Pancreas (tissue), 10 donors: ENCODE measurements at places on chromosomes 1 and 21. TPM values are rescaled to one million over a fixed set of nuclear protein-coding genes. Genes with fewer than 3 reads are reported as not detected.

The CELA2A gene
- total RNA-seq, result 4,009 TPM

- no peak overlapping the region for H3K4me3 ChIP-seq
- no peaks in the 10 kb centered on the region for H3K4me1 ChIP-seq
- no peaks in the 10 kb centered on the region for H3K27me3 ChIP-seq
- no peaks in the 10 kb centered on the region for H3K36me3 ChIP-seq
- no peak for DNase-seq
Observed at GRCh38 chr1:244409701-244410100, 42.0 kb downstream of the ADSS2 start.

DNA sequence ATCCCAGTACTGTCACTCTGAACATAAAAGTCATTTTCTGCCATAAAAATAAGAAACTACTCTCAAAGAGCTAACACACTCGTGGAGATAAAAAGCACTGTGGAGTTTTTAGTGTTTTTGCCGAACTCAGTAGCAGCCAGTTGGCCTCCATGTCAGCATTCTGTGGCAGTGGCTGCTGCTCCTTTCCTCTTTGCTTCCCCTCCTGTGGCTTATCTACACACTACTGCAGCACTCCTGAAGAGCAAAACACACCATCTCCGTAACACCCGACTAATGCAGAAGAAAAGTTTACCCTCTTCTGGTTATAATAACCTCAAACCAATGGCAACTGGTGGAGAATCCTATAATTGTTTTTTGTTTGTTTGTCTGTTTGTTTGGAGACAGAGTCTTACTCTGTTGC lies 44.9 kb downstream of the RAB3GAP2 start:
- H3K36me3 ChIP-seq, result no peaks in the 10 kb centered on the region
- no peaks in the 10 kb centered on the region for H3K27me3 ChIP-seq
- no peak overlapping the region for H3K27ac ChIP-seq
- no peaks in the 10 kb centered on the region for H3K4me1 ChIP-seq

The SLC41A1 gene
- total RNA-seq, result 48.7 TPM

GRCh38 chr1:94072840-94073522 lies 48.0 kb downstream of the ABCA4 start:
- no peaks in the 10 kb centered on the region for H3K27me3 ChIP-seq
- no peak overlapping the region for H3K27ac ChIP-seq
- H3K4me3 ChIP-seq, result no peak overlapping the region
- no peak for DNase-seq
- H3K36me3 ChIP-seq, result no peaks in the 10 kb centered on the region

The ACBD6 gene
- total RNA-seq, result 15.0 TPM

GRCh38 chr1:111699268-111699667 lies 39.9 kb downstream of the INKA2 start:
- no peak overlapping the region for H3K27ac ChIP-seq
- no peaks in the 10 kb centered on the region for H3K4me1 ChIP-seq
- H3K36me3 ChIP-seq, result no peaks in the 10 kb centered on the region

The FAM20B gene
- total RNA-seq, result 24.6 TPM

GRCh38 chr1:175273376-175274031 lies 80.9 kb upstream of the KIAA0040 start:
- no peaks in the 10 kb centered on the region for H3K36me3 ChIP-seq
- H3K27ac ChIP-seq, result no peak overlapping the region
- no peak overlapping the region for H3K4me3 ChIP-seq
- DNase-seq, result no peak
- H3K27me3 ChIP-seq, result no peaks in the 10 kb centered on the region
- H3K4me1 ChIP-seq, result no peaks in the 10 kb centered on the region

DNA sequence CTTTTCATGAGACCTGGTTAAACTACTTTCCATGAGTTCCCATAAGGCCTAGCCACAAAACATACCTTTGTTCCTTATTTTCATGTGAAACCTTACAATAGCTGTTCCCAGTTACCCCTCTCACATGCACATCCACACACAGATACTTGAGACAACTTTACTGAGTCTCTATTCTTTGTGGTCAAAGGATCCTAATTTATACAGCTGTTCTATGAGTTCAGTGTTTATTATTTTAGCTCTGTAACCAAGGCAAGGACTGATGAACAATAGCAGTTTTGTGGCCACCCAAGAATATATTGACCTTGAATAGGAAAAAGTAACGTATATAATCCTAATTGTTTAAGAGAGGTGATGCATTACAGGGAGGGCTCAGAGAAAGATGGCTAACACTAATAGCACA lies 160.5 kb upstream of the CACYBP start:
- H3K4me1 ChIP-seq, result no peaks in the 10 kb centered on the region
- no peaks in the 10 kb centered on the region for H3K36me3 ChIP-seq
- no peak for DNase-seq
- H3K4me3 ChIP-seq, result no peak overlapping the region
- no peaks in the 10 kb centered on the region for H3K27me3 ChIP-seq

The FAM72B gene
- total RNA-seq, result not detected

GRCh38 chr1:107914119-107914765 lies 50.7 kb downstream of the VAV3 start:
- DNase-seq, result peak; percentile 15
- H3K27ac ChIP-seq, result no peak overlapping the region
- no peak overlapping the region for H3K4me3 ChIP-seq
- H3K27me3 ChIP-seq, result no peaks in the 10 kb centered on the region
- no peaks in the 10 kb centered on the region for H3K36me3 ChIP-seq

DNA sequence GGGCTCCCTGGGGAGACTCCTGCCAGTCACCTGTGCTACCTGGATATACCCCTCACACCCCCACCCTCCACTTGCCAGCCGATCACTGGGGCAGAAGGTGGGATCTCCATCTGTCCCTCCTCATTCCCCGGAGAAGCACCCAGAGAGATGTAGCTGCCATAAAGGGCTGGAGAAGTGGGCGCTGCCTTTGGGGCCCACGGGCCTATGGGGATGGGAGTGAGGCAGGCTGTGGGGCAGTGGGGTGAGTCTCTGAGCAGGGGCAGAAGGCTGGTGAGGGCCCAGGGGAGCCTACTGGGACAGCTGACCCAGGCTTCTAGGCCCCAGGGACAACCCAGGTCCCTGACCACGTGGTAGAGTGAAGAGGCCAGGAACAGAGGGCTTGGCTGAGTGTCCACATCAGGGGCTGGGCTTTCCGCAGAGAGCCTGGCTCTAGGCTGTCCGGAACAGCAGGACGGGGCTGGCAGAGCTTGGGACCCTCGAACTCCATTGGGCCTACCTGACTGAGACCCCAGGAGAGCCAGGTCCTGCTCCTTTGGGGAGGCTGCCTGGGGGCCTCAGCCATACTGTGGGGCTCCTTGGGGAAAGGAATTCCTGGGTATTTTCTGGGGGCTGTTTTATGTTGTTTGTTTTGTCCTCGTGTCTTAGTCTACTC lies 205.9 kb upstream of the VAMP3 start:
- no peaks in the 10 kb centered on the region for H3K36me3 ChIP-seq
- H3K4me3 ChIP-seq, result no peak overlapping the region
- DNase-seq, result no peak
